ENCODE measurements at places on chromosomes 16 and 17. TPM values are rescaled to one million over a fixed set of nuclear protein-coding genes. Genes with fewer than 3 reads are reported as not detected.

GRCh38 chr17:64190472-64190871 lies 60.5 kb upstream of the ERN1 start:
- DNase-seq: no peak

GRCh38 chr17:6666077-6666521 lies 14.5 kb downstream of the C17orf100 start:
- peak; percentile 60 for DNase-seq

GRCh38 chr17:27541301-27542023 lies 85.2 kb downstream of the KSR1 start:
- DNase-seq: no peak

DNA sequence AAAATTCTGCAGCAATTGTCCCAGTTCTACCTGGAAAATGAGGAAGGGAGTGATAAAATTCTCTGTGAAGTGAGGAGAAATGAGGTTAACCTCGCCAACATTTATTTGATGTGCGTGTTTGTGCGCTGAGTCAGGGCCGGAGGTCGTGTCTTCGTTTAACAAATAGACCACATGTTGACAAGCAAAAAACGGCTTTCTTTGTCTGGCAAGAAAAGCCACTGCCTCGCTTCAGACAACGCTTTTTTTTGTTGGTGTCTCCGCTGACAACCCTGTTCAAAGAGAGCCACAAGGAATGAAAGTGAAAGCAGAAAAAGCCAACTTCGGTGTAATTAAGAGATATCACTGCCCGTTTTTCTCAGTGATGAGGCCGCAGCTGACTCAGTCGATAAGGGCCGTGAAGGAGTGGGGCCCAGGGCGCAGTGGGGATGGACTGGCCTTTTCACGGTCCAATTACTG lies 510.6 kb downstream of the CDH13 start:
- no peak for DNase-seq

- DNase-seq: no peak
Measured at GRCh38 chr17:14805348-14805747, 459.8 kb downstream of the PMP22 start.

- no peak for DNase-seq
Measured at GRCh38 chr17:3539881-3540540, 17.6 kb downstream of the TRPV3 start.

DNA sequence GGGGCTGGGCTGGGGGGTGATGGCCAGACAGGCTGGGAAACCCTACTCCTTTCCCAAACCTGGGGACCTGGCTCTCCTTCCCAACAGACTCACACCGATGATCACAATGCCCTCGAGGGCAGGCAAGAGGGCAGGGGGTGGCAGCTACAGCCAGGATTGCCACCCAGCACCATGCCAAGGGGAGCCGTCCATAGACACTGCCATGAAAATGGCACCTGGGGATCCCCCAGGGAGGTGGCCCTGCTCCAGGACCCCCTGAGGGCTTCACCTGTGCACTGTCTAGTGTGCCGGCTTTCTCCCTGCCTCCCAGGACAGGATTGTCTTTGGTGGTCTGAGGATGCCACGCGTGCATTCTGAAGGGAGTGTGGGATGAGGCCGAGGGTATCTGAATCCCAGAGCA lies 24.6 kb downstream of the RPH3AL start:
- no peak for DNase-seq

The KREMEN2 gene
- total RNA-seq: not detected

GRCh38 chr17:8402921-8403536 lies 5.4 kb upstream of the RNF222 start:
- no peak for DNase-seq

GRCh38 chr16:49995720-49996119 lies 29.3 kb upstream of the CNEP1R1 start:
- no peak for DNase-seq

- peak; percentile 21 for DNase-seq
Measured at GRCh38 chr17:62819511-62820221, 11.6 kb upstream of the MARCHF10 start.

- no peak for DNase-seq
Measured at GRCh38 chr16:17602678-17603077, 131.9 kb upstream of the XYLT1 start.

DNA sequence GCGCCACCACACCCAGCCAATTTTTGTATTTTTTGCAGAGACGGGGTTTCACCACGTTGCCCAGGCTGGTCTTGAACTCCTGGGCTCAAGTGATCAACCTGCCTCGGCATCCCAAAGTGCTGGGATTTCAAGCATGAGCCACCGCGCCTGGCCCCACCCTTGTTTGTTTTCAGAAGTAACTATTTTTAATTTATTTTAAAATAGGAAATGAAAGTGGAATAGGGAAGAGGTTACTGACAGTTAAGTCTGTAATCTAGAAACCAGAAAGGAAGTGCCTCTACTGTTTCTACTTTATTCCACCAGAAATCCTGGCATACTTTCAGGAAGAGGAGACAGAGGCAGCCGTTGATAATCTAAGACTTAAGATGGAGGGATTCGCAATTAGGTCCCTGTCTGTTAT lies 225.6 kb downstream of the TANC2 start:
- no peak for DNase-seq

The KCTD5 gene
- total RNA-seq: 19.9 TPM

- no peak for DNase-seq
Measured at GRCh38 chr17:32158870-32159585, 16.7 kb downstream of the RHOT1 start.

DNA sequence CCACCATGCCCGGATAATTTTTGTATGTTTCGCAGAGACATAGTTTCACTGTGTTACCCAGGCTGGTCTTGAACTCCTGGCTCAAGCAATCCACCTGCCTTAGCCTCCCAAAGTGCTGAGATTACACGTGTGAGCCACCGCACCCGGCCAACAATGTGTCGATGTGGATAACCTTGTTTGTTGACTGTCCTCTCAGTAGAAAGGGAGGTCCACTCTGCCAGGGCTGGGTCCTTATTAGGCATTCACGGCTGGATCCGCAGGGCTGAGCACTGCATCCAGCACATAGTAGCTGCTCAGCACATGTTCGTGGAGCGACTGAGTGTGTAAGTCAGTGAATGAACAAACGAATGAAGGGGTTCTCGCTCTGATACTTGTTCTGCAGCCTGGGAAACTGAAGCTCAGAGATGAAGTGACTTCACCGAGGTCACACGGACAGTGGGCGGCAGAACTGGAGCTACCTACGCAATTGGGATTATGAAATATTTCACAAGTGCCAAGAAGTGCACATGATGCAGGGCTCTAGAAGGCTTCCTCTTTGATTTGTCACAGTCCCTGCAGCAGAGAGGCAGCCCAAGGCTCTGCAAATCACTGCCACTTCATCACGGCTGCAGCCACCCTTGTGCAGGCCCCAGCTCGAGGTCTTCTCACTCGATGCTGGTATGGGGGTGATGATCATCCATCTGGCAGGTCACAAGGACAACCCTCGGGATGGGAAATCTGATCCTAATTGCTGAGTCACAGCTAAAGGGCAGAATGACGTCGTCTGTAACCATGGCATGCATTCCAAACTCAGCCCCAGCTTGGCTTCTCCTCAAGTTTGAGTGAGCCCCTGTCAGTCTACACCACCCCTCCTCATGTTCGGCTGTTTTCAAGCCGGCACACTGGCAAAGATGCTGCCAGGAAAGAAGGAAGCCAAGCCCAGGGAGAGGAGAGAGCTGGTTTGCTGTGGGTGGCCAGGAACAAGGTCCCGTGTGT lies 28.0 kb upstream of the SNN start:
- DNase-seq: peak; percentile 92

GRCh38 chr16:67966549-67967182 lies 1.8 kb downstream of the SLC12A4 start:
- DNase-seq: no peak

DNA sequence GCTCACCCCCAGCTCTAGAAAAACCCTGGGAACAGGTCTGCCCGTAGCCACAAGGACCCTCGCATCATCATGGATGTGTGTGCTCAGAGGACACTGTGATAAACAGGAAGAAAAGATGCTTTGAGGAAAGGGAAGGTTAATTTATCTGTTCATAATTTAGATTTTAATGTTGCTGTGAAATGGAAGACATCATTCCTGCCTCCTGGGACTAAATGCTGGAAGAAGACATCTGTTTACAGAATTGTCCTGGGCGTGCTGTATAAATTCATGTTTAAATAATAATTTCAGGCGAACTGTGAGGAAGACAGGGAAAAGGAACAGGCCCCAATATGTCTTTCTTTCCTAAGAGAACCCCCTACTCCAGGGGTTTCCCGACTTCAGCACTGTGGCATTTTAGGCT lies 112.6 kb downstream of the SHISA6 start:
- no peak for DNase-seq

The WNT9B gene
- not detected for total RNA-seq

- no peak for DNase-seq
Measured at GRCh38 chr16:13781575-13782338, 138.2 kb upstream of the ERCC4 start.

The KRTAP4-3 gene
- total RNA-seq: not detected

DNA sequence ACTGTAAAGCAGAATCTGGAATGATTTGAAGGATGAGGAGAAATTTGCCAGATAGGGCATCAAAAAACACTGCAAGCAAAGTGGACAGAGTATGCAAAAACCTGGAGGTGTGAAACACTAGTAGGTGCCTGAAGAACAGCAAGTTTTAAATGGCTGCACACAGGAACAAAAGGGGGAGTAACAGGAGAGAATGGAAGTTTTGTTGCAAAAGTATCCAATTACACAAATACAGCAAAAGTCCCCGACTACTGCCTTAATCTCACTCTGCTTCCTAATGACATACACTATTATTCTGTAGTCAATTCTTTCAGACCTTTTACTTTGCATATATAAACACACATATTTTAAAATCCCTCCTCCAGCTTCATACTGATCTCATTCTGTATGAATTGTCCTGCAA lies 1.5 kb downstream of the HEATR6 start:
- no peak for DNase-seq

The KCNJ18 gene
- total RNA-seq: not detected

DNA sequence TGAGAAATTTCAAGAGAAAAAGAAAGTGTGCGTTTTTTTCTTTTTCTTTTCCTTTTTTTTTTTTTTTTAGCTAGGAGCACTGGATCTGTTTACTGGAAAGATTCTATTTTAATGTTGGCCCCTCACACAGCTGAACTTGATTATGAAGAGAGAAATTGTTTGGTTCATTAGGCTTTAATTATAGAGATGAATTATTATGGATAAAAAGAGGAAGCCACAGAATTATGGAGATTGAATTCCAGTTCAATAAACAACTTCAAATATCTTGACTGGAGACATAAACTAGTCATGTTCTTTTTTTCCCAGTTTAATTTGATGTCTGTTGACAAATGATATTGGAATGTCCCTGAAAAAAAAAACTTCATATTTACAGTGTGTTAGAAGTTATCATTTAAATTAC lies 152.0 kb upstream of the HS3ST3A1 start:
- no peak for DNase-seq

The ABCC3 gene
- 19.2 TPM for total RNA-seq

DNA sequence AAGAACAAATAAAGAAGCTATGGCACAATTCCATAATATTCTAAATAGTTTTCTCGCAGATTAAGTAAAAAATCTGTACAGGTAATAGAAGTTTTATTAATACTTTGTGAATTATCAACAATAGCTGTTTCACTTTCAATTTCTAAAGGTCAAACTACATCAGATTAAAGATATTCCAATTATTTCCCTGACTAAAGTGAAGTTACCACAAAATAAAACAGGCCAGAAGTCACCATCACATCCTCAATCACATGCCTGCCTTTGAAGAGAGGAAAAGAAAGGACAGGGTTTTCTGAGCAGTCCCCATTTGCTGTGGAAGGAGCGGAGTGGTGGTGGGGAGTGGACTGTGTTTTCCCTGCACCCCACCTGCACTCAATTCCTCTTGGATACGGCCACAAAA lies 11.1 kb downstream of the ITFG1 start:
- DNase-seq: no peak

DNA sequence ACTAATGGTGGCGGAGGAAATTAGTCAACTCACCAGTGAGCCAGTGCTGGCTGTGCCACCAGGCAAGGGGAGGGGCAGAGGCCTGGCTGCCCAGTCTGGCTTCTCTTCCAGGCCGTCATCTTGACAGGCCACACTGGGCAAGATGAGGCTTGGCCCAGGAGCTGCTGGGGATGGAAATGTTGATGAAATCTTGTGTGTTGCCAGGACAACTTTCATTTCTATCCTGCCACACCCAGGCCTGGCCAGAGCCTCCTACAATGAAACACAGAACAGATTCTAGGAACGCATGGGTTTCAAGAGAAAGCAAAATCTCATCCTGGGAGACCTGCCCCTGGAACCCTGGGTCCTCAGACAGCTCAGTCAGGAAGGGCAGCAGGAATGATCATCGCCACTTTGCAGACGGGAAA lies 9.3 kb downstream of the HEXIM2 start:
- peak; percentile 68 for DNase-seq

- no peak for DNase-seq
Measured at GRCh38 chr17:37301288-37301687, 74.5 kb upstream of the C17orf78 start.

The DYNLRB2 gene
- total RNA-seq: not detected

The SULT1A4 gene
- total RNA-seq: 14.4 TPM

GRCh38 chr17:26818736-26819135 lies 475.2 kb upstream of the WSB1 start:
- no peak for DNase-seq

DNA sequence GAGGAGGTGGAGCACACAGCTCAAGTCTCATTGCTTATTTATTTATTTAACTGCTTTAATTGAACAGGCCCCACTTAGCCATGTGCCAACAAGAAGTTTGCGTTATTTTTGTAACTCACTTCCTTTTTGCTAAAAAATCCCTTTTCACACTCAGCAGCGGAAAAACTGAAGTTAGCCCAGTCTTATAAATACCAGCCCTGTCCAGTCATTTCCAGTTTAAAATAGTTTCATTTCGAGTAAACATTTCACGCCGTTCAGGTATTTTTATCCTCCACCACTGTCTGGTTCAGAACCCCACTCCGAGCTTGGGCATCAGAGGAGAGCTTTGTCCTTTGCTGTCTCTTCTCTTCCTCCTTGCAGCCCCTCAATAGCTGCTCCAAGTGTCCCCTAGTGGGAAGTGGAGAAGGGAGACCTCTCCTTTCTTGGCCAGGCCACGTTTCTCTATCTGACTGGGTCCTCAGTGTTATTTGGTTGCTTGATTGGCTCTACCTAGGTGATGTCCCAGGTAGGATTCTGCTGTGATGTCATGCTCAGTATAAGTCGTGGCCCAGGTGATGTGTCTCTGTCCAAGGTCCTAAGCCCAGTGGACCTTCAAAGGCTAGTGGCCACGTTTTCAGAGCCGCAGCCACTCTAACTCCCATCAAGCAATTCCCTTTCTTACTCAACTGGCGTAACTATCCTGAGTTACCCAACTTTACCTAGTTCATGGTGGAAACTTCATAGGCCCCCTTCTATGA lies 53.0 kb upstream of the GAS7 start:
- DNase-seq: no peak

DNA sequence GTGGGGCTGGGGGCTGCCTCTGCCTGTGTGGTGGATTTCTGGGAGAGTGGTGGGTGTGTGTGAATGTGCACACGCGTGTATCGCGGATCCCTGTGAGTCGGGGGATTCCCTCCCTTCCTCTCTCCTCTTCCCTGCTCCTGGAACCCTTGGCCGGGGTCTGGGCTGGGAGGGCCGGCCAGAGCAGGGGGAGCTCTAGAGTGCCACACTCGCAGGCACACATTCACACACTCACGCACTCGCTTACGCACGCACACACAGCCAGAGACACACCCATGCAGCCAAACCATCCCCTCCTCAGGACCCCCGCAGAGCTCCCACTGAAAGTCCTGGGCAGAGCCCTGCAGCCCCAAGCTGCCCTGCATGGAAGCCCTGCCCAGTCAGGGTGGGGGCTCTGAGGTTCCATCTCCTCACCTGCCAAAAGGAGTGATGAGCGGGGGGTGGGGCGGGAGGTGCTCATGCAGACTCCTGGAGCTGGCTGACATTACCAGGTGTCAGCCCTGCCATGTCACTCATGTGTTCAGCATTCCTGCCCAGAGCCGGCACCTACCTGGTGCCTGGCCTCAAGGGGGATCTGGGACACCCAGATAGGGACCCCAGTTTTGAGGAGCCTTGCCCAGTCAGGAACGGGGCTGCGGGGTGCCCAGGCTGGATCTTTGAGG lies 1.9 kb downstream of the NECAB2 start:
- DNase-seq: no peak
